ENCODE measurements at places on chromosomes 12 and 14.

DNA sequence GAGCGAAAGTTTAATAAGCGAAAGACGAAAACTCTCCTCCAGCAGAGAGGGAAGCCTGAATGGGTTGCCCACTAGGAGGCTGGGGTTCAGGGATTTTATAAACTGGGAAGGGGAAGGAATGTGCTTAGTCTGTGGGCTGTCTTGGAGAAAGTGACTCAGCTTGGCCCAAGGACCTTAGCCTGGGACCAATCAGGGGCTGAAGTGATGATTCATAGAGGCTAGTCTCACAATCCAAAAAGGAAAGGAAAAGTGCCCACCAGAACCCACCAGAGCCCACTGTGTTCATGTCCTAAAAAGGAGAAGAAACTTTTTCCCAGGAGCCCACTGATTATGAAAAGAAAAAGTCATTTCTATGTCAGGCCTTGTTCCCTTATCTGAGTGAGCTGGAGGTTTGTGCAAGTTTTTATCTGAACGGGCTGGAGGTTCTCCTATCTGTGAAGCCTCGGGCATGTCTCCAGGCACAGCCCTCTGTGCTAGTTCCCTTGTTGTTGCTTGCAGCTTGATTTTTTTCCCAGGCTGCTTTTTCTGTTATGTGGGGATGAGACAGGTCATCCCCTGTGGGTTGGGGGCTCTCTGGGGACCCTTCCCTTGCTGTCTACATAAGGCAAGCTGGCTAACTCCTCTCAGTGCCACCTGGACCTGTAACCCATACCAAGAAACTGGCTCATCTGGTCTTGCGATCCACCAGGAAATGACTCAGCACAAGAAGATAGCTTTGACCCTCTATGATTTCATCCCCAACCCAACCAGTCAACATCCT, 8.3 kb upstream of the GOLGA5 start:
- DNase-seq, result peak; percentile 64

GRCh38 chr12:91113621-91114020, 2.3 kb upstream of the LUM start:
- no peak for DNase-seq

DNA sequence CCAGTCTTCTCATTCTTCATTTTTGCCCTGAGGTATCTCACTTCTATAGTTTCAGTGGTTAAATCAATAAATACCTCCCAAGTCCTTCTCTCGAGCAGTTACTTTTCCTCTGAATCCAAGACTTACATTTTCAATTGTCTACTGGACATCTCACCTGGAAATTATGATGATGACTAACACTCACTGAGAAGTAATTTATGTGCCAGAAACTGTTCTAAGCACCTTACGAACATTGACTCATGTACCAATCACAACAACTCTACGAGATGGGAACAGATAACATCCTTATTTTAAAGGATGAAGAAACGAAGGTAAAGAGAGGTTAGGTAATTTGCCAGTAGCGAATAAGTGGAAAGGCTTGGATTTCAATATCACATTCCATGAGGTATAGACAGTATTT, 94.1 kb downstream of the EML5 start:
- peak; percentile 96 for DNase-seq

DNA sequence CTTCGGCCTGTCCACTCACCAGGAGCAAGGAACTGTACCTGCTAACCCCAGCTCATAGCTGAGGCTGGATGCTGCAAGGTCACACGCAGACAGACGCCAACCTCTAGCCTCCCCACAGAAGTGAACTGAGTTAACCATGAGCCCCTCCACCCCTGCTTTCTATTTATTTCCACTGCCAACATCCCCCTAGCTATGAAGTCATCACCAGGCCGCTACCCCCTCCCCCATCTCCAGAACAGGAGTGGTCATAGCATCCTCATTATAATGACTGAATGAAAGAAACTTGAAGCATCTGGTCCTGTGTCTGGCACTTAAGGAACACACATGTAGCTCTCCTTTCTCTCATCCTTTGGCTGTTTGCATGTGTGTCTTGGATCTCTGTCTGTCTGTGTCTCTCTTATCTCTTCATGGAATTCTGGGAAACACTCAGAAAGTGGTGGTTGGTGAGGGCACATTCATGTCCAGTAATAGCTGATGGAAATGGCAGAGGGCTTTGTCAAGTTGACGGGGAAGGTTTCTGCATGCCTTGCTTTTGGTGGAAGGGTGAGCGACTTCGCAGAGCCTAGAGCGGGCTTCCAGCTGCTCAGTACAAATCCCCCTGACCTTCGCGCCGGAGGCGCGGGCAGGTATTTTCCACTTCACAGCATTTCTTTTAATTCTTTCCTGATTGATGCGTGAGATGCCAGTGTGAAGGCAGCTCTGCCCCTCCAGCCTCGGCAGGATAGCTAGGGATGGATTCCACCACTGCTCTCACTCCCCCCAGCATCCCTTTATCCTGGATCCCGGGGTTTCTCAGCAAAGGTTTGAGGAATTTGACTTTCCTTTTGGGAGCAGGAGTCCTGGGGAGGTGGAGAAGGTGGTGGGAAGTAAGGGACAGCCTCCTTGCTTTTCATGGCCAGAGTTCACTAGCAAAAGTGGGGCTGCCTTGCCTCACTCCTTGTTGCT, 198.2 kb downstream of the CHST11 start:
- DNase-seq, result no peak

DNA sequence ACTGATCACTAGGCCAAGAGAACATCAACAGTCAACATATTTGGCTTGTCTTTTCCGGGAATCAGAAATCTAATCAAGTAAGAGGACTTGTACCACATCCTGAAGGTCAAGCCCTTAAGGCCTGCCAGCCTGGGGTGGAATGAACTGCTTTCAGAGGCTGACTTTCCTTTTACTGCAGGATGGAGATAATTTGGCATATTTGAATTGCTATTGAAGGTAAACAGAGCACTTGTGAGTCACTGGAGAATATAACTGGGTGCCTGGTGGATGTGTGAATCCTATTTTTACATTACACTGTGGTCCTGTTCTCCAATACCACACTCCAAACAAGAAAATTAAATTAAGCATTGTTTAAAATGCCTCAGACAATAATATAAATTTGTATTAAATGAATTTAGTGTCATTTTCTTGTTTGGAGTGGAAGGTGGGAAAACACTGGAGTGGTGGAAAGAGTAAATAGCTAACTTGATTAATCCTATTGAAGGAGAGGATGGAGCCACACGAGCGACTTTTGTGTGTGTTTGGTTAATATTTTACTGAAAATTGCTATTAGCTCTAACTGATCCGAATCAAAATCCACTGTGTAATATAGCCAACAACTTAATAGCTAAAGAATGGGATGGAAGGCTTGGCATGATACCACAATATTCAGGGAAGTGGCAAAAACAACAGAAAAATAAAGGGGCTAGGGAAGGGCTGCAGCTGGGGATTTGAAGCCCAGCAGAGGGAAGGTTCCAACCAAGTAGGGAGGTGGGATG, 89.4 kb downstream of the OTX2 start:
- no peak for DNase-seq

DNA sequence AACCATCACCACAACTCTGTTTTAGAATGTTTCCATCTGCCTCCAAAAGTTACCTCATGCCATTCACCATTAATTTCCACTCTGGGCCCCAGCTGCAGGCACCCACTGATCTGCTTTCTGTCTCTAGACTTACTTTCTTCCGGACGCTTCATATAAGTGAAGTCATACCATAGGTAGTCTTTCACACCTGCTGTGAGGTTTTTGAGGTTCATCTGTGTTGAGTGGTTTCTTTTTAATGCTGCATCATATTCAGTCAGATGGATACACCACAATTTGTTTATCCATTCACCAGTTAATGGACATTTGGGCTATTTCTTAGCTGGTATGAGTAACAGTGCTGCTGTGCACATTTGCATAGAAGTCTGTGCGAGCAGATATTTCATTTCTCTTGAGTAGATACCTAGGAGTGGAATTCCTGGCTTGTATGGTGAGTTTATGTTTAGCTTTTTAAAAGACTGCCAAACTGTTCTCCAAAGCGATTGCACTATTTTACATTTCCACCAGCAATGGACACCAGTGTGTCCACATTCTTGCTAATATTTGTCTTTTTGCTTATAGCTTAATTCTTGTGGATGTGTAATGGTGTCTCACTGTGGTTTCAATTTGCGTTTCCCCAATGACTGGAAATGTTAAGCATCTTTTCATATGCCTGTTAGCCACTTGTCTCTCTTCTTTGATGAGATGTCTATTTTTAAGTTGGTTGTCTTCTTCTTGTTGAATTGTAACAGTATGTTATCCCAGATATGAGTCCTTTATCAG, 48.3 kb downstream of the ZFYVE21 start:
- DNase-seq, result no peak

GRCh38 chr12:75447691-75448393, 32.7 kb upstream of the GLIPR1 start:
- DNase-seq, result peak; percentile 45

DNA sequence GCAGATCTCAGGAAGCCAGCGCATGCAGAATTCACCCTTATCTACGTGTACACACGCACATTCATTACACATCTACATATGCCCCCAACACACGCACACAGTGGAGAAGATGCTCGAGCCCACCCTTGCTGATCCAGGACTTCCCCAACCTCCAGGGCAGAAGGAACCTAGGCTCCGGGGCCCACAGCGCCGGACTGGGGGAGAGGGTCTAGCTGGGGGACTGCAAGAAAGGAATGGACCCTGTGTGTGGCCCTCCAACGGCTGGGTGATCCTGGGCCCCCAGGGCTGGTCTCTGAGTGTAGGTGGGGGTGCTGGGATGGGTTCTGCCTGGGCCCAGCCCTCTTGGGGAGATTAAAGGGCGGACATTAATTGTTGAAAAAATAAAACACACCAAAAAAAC, 128.1 kb upstream of the C14orf180 start:
- DNase-seq, result no peak

DNA sequence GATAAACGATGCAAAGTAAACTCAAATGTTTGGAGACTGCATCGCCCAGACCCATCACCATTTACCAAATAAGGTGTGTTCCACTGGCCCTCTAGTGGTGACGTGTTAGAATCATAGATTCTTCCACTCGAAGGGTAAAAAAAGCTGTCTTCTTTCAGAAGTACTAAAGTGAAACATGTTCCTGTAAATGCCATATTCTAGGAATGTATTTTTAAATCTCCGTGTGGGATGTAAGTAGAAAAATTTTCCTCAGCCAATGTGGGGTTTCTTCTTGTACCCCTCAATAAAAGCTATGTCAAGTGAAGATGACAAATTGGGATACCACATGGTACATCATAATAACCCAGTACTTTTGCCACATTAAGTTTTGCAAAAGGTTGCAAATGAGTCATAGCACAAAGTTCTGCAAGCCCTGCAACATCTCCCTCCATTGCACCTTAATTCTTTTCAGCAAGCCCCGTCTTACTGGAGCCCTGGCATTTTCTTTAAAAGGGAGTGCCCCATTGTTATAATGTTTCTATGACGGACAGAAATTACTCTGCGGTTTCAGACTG, 100.8 kb downstream of the CCER1 start:
- peak; percentile 25 for DNase-seq

DNA sequence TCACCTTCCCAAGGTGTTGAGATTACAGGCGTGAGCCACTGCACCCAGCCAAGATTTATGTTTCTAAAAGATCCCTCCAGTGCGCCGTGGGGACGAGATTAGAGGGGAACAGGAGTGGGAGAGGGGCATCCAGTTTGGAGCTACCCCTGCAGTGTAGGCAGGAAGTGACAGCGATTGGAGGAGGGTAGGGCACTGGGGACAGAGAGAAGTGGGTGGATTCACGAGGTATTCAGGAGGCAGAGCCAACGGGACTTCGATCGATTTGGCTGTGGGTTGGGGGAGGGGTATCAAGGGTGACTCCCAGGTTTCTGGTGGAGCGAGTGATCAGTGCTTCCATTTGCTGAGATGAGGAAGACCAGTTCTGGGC, 82.1 kb downstream of the CCDC92 start:
- no peak for DNase-seq

- peak; percentile 55 for DNase-seq
Measured at GRCh38 chr12:71626768-71627167, 36.9 kb downstream of the ZFC3H1 start.

- no peak for DNase-seq
Measured at GRCh38 chr14:92938235-92938875, 15.4 kb downstream of the CHGA start.

DNA sequence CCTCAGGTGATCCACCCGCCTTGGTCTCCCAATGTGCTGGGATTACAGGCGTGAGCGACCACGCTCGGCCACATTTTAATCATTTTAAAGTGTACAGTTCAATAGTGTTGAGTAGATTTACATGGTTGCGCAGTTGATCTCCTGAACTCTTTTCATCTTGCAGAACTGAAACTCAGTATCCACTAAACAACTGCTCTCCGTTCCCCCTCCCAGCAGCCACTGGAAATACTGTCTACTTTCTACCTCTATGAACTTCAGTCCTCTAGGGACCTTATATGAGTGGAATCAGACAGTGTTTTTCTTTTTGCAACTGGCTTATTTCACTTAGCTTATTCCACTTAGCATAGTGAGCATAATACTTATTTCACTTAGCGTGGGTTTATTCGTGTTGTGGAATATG, 53.7 kb downstream of the KCTD10 start:
- DNase-seq, result no peak

GRCh38 chr12:6851153-6851920, at the start of gene CDCA3:
Gene CDCA3, minus strand, starts transcription at chr12:6851286. Its CDS starts 334 bp downstream, at chr12:6850952.
- DNase-seq, result peak; percentile 98

GRCh38 chr12:43338848-43339526, 213.0 kb downstream of the ADAMTS20 start:
- DNase-seq, result peak; percentile 48

GRCh38 chr14:105857826-105858675, 331.7 kb downstream of the TMEM121 start:
- DNase-seq, result no peak

DNA sequence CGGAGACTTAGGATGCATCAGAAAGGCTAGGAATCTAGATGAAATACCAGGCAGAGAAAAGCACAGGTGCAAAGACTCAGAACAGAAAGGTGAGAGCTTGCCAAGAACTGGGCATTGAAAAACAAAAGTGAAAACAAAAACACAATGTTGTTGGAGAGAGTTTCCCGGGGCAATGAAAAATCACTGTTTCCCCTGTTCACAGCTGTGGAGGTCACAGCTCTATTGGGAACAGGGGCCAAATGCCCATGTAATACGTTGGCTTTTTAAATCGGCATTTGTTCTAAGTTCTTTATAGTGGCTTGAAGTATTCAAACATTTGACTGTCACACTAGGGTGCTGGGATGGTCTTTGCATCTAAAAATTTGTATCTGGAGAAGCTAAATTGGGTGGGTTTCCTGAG, 108.3 kb downstream of the SLC15A4 start:
- no peak for DNase-seq

- no peak for DNase-seq
Measured at GRCh38 chr14:70666361-70666686, 24.6 kb downstream of the TTC9 start.
